ENCODE measurements at places on chromosomes 7 and 10. TPM values are rescaled to one million over a fixed set of nuclear protein-coding genes. Genes with fewer than 3 reads are reported as not detected.

The ARMC10 gene
- total RNA-seq = 40.7 TPM

The NPFFR1 gene
- total RNA-seq = 2.9 TPM

The ANKRD1 gene
- 0.08 TPM for total RNA-seq

The LIPN gene
- total RNA-seq = not detected

The TRIM74 gene
- total RNA-seq = not detected

The ADCYAP1R1 gene
- not detected for total RNA-seq

The DIP2C gene
- 1.6 TPM for total RNA-seq

The AOC1 gene
- 25.2 TPM for total RNA-seq

The INPP5F gene
- total RNA-seq = 5.6 TPM

The ZNF775 gene
- 10.7 TPM for total RNA-seq

The NUPR2 gene
- not detected for total RNA-seq

The LEP gene
- not detected for total RNA-seq

The ZNF33A gene
- total RNA-seq = 18.6 TPM

The MXI1 gene
- total RNA-seq = 19.8 TPM

The MRC1 gene
- total RNA-seq = not detected

The PRLHR gene
- total RNA-seq = not detected
